ENCODE measurements at places on chromosomes 5 and 9.

DNA sequence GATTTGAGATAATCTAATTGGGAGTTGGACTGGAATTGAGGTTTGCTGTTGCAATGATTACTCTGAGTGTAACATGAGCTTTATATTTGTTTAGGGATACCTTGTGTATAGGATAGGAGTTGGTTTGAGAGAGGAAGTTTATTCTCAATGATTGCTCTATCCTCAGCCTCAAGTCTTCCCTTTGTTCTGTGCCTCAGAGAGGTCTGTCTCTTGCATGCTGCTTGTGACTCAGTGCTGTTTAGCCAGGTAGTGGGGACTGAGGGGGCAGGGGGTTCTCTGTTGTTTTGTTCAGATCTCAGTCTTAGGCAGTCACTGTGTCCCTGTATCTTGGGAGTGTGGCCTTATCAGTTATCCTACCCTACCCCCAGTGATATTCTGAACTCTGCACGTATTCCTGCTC lies 192.1 kb downstream of the SPATA31D1 start:
- DNase-seq = no peak

- no peak for DNase-seq
Observed at GRCh38 chr5:133366438-133366837, 245.9 kb downstream of the FSTL4 start.

- DNase-seq = no peak
Observed at GRCh38 chr5:34993951-34994350, 53.8 kb downstream of the AGXT2 start.

DNA sequence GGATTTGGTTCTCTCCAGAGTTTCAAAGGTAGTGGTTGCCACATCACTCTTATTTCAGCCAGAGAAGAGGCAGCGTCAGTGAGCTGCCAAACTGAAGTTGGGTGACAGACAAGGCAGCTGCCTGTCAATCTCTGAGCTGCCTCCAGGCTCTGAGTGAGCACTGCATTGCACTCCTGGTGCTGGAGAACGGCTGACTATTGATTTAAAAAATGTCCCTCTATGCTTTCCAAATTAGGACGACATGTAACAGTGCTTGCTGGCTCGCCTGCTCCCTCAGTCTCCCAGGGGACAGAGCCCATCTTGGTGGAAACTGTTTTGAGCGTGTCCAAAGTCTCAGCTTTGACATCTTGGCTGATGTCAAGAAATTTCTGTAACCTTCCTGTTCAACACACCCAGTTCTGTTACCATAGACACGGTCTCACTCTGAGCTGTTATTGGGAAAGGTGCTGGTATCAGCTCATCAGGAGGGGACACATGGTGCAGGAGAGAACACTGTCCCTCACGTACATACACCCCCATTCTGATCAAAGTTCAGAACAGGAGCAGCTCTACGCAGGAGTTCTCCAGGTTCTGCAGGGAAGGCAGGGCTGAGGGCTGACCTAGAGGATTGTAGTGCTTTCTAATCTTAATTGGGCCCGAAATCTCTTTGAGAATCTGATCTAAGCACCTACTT lies 15.7 kb downstream of the PCDH12 start:
- no peak for DNase-seq

GRCh38 chr5:58751222-58751837 lies 168.5 kb downstream of the RAB3C start:
- DNase-seq = no peak

- no peak for DNase-seq
Observed at GRCh38 chr5:64569858-64570257, 64.0 kb downstream of the RGS7BP start.

DNA sequence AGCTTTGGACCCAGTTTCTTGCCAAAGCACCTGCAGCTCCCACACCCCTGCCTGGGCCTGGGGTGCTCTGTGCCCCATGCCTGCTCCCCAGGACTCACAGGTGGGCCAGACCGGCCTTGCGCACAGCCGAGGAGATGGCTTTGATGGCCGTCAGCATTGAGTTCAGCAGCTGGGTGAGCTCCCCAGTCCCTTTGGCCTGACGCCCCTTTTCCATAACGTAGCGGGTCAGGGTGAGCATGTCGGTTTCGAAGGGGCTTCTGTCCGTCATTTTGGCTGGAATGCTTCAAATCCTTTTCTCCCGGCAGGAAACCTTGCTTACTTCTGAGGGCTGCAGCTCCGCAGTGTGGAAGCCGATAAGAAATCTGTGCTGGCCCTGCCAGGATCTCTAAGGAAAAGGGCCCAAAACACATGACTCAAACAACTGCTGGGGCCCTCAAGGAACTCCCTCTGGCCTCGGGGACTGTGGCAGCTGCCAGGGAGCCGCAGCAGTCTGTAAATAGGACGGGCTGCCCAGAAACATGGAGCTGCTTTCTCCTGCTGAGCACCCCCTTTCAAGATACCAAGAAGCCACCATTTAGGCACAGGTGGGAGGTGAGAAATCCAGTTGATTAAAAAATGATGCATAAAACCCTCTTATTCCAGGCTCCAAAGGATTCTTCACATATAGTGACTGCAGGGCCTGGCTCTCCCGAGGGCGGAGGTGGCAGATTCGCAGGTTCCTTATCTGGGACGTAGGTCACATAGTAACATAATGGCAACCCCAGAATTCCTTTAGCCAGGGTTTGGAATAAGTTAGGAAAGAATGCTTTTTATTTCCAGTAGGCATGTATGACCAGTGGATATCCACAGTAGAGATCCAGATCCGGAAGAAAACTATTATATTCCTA lies at the start of gene FBP2:
Gene FBP2 (minus strand): TSS at position 366 of the 887 bp plus-strand sequence. CDS start 98 bp downstream, at position 268.
- DNase-seq = no peak

DNA sequence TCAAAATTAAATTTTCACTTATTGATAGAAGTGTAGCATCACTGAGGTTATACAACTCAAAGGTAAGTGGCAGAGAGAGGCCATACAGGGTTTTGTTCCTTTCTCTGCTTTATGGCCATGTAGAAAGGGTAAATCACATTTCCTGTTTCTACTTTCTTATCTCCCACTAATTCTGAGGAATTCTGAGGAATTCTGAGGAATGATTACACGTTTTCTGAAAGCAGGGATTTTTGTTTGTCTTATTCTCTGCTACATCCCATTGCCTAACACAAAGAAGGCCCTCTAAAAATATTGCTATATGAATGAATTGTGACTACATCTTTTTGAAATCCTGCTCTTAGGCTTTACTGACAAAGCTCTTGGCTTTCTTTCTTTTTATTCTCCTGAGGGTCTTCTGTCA lies 516.9 kb upstream of the ZNF608 start:
- DNase-seq = no peak
